AML-193 (cell line): ENCODE measurements at places on chromosomes 3 and 15.

- no peak for DNase-seq
Measured at GRCh38 chr3:153215966-153216365, 53.9 kb downstream of the RAP2B start.

GRCh38 chr3:55576621-55577388, 89.7 kb upstream of the WNT5A start:
- DNase-seq = no peak

GRCh38 chr15:23437673-23438072, 9.4 kb downstream of the GOLGA6L2 start:
- no peak for DNase-seq

DNA sequence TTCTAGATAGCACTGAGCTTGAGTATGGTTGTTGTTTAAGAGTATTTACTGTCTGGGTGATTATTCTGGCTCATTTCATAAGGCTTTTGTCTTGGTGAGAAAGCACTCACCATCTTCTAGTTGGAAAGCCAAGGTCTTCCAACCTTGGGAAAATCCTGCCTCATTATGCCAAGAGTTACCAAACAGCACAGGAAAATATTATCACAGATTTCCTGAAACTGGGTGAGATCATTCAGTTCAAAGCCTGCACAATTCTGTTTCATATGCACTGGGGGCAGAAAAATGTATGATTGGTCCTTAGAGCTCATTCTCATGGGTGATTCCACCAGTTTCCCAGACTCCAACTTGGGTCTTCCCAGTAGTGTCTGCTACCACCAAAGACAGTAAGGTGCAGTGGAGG, 291.8 kb downstream of the RORA start:
- no peak for DNase-seq

- DNase-seq = no peak
Measured at GRCh38 chr3:121488628-121489027, 57.2 kb downstream of the POLQ start.
